Tongue (tissue), 3 donors: ENCODE measurements at places on chromosomes 12 and 14.

GRCh38 chr14:93301821-93302447 lies 30.9 kb downstream of the BTBD7 start:
- DNase-seq, result no peak

- DNase-seq, result peak; percentile 60
Observed at GRCh38 chr12:25496098-25496587, 56.9 kb downstream of the LMNTD1 start.

- no peak for DNase-seq
Observed at GRCh38 chr14:76968621-76969063, 59.9 kb downstream of the IRF2BPL start.

DNA sequence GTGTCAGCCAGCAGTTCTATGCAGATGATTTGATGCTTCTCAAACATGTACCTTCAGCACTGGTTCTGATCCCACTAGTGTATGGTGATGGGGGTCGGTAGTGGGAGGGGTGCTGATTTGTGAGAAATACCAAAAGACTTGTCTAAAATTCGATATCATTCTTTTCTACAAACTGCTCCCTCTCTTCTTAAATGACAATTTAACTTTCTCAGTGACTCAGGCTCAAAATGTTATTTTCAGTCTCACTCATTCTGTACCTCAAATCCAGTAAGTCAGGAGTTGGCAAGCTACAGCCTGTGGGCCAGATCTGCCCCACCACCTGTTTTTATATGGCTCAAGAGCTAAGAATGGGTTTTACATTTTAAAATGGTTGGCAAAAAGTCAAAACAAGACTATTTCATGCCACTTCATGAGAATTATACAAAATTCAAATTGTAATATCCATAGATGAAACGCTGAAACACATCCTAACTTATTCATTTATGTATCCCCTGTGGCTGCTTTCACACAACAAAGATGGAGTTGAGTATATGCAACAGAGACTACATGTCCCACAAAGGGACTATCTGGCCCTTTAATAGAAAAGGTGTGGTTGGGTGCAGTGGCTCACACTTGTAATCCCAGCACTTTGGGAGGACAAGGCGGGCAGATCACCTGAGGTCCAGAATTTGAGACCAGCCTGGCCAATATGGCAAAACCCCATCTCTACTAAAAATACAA lies 6.6 kb upstream of the NOP2 start:
- DNase-seq, result peak; percentile 67

- no peak for DNase-seq
Observed at GRCh38 chr14:24042746-24043145, 9.1 kb upstream of the CARMIL3 start.

GRCh38 chr14:91585856-91586255 lies 75.7 kb upstream of the PPP4R3A start:
- DNase-seq, result no peak

GRCh38 chr12:123034022-123034541 lies 53.6 kb downstream of the ARL6IP4 start:
- DNase-seq, result no peak

GRCh38 chr12:115872919-115873357 lies 404.6 kb downstream of the MED13L start:
- peak; percentile 63 for DNase-seq

GRCh38 chr12:97800561-97800960 lies 338.0 kb downstream of the RMST start:
- no peak for DNase-seq

DNA sequence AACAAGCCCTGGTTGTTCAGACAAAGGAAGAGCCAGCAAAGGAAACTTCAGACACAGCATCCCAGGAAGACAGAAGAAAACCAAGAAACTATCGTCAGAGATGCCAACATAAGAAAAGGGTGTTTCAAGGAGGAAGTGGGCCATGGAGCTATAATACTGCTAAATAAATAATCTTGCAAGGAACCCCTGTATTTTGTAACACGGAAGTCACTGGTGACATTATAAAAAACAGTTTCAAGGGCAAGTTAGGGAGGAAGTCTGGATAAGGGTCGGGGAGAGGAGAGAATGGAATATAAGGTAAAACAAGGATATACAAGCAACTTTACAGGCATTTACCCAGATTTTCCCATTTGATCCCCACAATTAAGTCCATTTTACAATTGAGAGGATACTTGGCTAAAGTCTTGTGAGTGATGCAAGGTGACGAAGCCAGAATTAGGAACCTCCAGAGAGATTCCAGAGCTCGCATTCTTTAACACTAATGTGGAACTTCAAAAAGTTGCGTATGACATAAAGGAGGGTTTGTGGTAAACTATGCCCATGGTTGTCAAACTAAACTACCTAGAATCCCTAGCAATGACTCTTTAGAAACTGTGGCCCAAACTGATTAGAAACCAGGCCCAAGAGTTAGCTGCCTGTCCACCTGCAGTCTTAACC lies 46.4 kb downstream of the PPM1H start:
- DNase-seq, result no peak

- DNase-seq, result peak; percentile 65
Observed at GRCh38 chr14:38255673-38256532, at the start of gene CLEC14A. Gene CLEC14A, minus strand, starts transcription at chr14:38256093. Its CDS starts 71 bp downstream, at chr14:38256022.

DNA sequence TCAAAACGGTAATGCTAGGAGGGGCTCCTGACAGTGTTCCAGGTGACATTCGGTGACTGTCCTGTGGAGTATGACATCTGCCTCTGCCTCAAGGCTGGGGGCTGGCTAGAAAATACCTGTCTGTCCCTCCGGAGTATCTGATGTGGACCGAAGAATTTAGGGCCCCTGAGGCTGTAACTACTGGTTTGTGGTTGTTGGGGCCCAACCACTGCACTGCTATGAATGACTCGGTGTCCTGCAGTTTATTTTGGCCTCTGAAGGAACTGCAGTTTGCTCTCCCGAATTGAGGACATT lies 198.9 kb upstream of the CAND1 start:
- DNase-seq, result peak; percentile 2

GRCh38 chr12:14402697-14403096 lies 37.2 kb downstream of the ATF7IP start:
- no peak for DNase-seq

DNA sequence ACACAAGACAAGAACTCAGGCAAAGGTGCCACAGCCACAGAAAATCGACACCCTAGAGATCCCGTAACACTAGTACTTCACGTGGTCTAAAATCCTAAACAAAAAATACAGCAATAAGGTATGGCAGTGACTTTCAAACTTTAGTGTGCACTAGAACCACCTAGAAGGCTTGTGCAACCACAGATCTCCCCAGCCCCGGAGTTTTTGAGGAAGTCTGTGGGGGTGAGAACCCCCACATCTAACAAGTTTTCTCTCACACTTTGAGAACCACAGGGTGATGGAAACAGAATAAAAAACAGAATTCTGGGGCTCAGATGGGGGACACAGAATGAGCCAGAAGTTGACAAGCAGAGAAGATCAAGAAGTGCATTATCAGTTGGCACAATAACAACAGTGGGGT lies 254.0 kb downstream of the ANO6 start:
- no peak for DNase-seq

DNA sequence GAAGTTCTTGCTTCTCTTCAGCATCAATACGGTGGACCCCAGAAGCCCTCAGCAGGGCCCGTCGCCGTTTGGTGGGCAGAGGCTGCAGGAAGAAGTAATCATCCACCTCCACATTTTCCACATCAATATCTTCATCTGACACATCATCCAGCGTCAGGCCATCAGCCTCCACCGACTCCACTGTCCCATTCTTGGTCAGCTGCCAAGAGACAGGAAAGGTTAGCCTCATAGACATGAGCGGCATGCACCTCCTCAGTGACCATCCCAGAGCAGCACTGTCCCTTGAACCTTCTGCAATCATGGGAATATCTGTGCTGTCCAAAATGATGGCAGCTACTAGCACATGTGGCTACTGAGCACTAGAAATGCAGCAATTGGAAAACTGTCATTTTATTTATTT lies 15.6 kb downstream of the CSRNP2 start:
- no peak for DNase-seq

DNA sequence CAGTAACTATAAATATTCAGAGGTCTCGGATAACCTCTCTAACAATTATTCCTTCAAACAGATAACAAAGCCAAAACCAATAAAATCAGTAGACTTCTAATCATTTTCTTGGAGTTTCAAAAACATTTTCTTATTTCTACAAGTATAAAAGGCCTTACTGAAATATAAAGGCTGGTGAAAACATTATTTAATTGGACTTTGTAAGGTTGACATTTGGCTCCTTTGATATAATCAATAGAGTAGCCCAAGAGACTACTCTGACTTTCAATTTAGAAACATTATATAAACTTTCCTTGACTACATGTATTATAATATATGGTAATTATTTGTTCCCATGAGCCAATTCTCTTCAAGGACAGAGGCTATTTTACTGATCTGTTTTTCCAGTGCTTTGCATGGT lies 68.3 kb downstream of the OSBPL8 start:
- no peak for DNase-seq

GRCh38 chr12:103547929-103548328 lies 39.1 kb upstream of the STAB2 start:
- no peak for DNase-seq

GRCh38 chr12:121786440-121786825 lies 7.1 kb downstream of the RHOF start:
- no peak for DNase-seq

GRCh38 chr12:1837541-1838204 lies 17.3 kb downstream of the LRTM2 start:
- no peak for DNase-seq

DNA sequence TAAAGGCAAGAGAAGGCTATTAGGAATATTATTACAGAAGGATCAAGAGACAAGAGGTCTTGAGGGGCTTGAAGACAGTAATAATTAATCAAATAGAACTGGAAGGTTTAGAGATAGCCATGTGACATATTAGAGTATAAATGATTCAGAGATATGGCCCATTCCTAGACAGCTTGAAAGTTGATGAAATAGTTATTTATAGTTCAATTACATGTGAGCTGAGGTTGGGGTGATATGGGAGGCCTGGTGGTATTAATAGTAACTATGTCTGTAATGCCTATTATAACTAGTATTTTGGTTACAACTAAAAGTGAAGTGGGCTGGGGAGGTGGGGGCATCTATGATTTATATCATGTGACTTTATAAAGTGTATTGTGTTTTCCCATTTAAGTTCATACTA lies 14.1 kb upstream of the MIS18BP1 start:
- DNase-seq, result no peak

- DNase-seq, result no peak
Observed at GRCh38 chr12:2904260-2904659, 13.6 kb downstream of the TULP3 start.

DNA sequence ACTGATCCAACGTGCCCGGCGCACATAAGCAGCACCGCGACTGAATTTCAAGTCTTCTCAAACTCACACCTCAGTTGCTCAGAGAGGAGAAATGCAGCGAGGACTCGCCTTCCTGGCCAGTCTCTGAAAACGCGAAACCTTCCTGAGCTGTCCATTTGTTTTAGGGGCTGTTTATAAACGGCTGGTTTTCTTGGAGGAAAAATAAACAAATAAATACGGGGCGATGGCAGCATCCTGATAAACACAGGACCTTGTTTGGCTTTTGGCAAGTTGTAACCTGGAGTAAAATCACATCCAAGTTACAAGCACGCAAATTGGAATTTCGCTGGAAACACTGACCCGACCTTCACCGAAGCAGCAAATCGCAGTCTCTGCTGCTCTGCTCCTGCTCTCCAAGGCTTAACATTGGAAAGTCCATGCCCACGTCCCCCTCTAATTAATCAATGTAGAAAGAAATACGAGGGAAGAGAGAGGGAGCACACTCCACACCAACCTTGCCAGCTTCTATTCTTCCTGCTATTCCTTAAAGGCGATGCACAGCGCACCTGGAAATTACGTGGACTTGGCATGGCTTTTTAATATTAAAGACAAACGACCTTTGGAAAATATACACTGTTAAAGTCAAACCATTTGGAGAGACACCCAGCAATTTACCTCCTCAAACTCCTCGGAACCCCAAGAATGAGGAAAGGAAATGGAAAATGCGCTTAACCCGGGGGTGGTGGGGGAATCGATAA lies 248.8 kb downstream of the APAF1 start:
- DNase-seq, result peak; percentile 8

- DNase-seq, result no peak
Observed at GRCh38 chr12:57891542-57892228, 45.2 kb upstream of the CTDSP2 start.

- no peak for DNase-seq
Observed at GRCh38 chr14:51070726-51071125, 24.2 kb downstream of the TRIM9 start.

- DNase-seq, result peak; percentile 93
Observed at GRCh38 chr14:68552602-68553001, 240.3 kb downstream of the ZFP36L1 start.

DNA sequence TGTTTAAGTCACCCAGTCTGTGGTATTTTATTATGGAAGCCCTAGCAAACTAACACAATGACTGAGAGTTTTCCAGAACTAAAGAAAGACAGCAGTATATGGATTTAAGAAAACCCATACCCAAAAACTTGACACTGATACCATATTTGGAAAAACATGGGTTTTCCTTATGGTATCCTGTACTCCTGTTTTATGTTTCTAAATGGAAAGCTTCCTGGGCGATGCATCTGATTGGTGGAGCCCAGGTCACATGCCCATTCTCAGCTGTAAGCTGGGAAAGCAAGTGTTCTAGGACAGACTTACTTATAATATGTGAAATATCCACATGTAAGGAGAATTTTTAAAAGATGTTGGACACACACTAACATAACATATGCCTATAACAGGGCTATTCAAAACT lies 4.5 kb upstream of the RNASE4 start:
- peak; percentile 50 for DNase-seq

GRCh38 chr14:50335389-50335788 lies 23.3 kb downstream of the DMAC2L start:
- DNase-seq, result peak; percentile 83

- no peak for DNase-seq
Observed at GRCh38 chr12:27924350-27925135, 48.0 kb downstream of the PTHLH start.

DNA sequence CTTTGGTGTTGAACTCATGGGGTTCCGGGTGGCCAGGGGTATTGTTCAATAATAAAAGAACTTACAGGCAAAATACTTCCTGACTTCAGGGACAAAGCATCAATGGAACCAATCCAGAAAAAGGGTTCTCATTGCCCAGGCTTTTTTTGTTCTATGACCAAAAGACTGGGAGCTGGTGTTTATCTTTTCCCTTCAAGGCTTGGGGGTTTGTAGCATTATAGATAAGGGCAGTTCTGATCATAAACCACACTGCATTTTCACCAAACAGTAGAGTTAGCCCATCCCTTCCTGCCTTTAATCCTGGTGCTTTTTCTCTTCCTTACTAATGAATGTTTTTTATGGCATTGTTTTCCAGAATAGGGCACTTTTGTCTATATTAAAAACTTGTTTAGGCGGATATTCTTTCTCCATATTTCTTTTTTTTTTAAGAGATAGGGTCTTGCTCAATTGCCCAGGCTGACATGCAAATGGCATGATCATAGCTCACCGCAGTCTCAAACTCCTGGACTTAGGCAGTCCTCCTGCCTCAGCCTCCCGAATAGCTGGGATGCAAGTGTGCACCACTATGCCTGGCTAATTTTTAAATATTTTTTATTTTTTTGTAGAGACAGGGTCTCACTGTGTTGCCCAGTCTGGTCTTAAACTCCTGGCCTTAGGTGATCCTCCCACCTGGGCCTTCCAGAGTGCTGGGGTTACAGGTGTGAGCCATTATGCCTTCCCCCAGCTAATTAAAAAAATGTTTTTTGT lies 9.7 kb downstream of the FUT8 start:
- DNase-seq, result no peak
